ENCODE measurements at places on chromosomes 6 and 20. TPM values are rescaled to one million over a fixed set of nuclear protein-coding genes. Genes with fewer than 3 reads are reported as not detected.
A peak's percentile ranks its signal among the peaks of the same experiment; 100 is the strongest.

- DNase-seq = no peak
These were observed 136.0 kb upstream of the CST7 start for GRCh38 chr20:24813080-24813479.

- no peak for DNase-seq
These were observed 5.3 kb downstream of the LINC00237 start for GRCh38 chr20:21100578-21101452.

GRCh38 chr6:23728707-23729106 is 397.3 kb upstream of the NRSN1 start:
- DNase-seq = no peak

The HLA-DMB gene
- 6.6 TPM for total RNA-seq

GRCh38 chr6:100617633-100618350 is 153.1 kb upstream of the SIM1 start:
- no peak for DNase-seq

DNA sequence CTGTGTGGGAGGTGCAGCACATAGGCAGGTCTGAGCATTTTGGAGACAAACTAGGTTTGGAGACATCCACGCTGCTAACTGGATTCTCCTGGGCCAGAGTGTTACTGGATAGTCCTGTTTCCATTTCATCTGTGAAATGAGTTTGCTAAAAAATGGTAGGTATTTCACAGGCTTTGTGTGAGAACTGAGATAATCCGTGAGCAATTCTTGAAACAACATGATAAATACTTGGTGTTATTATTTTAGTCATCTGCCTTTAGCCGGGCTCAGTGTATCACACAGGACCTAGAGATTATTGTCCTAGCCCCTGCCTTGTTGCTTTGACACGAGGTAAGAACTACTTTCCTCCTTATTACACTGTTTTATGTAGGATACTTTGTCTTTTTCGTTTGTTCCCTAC is 63.0 kb downstream of the PRR18 start:
- DNase-seq = no peak

- peak; percentile 72 for DNase-seq
These were observed 314.5 kb downstream of the COL12A1 start for GRCh38 chr6:74891349-74891831.

DNA sequence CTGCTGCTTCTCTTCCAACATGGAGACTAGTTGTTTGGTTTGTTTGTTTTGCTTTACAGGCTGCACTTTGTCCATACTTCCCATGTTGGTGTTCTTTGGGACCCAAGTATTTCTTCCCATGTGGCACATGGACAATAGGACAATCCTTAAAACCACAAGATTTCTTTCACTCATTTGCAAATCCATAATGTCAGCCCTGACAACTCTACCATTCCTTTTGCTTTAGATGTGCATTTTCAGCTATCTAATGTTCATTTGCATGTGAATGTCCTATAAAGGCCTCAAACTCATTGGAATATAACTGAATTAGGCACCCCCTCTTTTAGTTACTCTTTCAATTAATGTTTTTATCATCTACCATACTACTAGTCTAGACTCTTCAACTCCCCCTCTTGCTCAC is 16.7 kb downstream of the THEMIS start:
- no peak for DNase-seq

DNA sequence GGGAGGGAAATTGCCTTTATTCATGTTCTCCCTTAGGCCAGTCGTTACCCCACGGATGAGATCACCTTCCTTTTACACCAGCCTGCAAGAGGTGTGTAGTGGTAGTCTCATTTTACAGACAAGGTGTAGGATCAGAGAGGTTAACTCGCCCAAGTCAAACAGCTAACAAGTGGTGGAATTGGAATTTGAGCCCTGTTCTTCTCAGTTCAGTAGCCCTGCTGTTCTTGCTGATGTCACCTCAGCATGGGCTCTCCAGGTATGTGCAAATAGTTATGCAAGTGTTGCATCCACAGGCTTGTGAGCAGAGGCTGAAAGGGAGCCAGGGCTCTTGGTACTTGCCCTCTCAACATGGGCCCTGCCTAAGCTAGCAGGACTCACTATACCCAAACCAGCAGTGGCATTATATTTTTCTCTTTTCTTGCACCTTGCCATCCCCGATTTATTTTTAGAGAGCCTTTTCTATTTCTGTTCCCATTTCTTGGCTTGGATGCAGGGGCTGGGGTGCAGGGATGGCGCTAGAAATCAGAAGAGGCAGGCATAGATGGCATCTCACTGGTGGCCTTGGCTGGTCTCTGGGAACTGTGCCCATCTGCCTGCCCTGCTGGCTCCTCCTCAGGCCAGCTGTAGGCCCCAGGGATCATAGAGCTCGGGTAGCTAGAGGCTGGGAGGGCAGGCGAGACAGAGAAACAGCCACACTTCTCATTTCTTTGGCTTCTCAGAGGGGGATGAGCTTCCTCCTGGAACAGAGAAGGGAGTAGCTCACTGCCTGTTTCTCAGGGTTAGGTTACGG is 18.2 kb downstream of the PPARD start:
- DNase-seq = peak; percentile 81

- peak; percentile 19 for DNase-seq
These were observed 509.4 kb downstream of the KIF16B start for GRCh38 chr20:16063881-16064280.

- no peak for DNase-seq
These were observed 138.9 kb downstream of the SLC22A3 start for GRCh38 chr6:160487116-160487515.

DNA sequence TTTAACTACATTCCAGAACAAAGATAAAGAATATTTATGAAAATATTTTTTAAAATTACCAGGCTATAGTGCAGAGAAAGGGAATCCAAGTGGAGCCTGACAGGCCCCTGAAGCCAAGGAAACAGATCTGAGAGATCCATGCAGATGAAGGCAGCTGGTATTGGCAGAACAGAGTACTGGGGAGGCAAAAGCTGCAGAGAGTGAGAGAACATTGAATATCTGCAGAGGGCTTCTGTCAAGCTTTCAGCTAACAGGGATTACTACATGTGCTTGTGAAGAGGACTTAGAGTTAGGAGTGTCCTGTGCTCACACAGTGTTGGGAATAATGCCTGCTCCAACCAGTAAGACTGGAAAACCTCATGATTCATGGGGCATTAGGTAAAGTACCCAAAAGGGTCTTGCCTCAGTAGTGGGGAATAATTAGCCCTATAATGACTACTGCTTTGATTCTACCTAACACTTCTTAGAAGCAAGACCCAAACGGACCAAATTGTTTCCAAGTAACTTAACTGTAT is 657.2 kb downstream of the DHX35 start:
- DNase-seq = no peak

DNA sequence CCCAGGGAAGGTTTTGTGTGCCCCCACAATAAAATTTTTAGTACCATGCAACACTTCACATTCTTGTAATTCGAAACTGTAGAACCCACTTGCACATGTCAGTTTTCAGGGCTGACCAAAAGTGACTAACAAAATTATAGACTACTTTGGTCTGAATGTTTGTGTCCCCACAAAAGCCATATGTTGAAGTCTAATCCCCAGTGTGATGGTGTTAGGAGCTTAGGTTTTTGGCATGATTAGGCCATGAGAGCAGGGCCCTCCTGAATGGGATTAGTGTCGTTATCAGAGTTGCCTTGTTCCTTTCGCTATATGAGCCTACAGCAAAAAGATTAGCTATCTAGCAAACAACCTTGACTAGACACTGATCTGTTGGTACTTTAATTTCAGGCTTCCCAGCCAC is 49.0 kb upstream of the TENT5A start:
- DNase-seq = no peak

All from tongue (tissue), 3 donors.